ENCODE measurements at places on chromosomes 11 and 22. TPM values are rescaled to one million over a fixed set of nuclear protein-coding genes. Genes with fewer than 3 reads are reported as not detected.

DNA sequence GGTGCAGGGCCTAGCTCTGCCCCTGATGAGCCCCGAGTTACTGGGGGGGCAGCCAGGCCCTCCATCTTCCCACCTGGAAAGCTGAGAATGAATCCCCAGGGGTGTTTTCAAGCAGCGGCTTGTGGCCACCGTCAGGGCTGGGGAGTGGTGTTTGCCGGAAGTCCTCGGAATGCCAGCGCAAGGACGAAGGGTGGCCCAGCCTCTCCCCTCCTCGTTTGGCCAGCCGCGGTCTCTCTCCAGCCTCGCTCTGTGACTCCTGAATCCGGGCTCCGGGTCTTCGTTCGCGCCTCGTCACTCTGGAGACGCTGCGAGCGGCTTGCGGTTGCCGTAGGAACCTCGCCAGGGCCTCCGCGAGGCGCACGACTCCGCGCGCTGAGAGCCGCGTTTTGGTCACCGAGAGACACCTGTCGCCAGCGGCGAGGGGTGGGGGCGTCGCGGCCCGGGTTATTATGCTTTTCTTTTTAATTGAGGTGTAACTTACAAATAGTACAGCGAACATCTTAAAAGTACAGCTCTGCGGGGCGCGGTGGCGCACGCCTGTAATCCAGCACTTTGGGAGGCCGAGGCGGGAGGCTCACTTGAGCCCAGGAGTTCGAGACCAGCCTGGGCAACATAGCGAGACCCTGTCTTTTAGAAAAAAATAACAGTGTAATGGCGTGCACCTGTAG is 6.3 kb upstream of the KDELR3 start:
- DNase-seq = peak; percentile 9

- no peak for DNase-seq
Observed at GRCh38 chr11:7977232-7977917, 9.8 kb upstream of the EIF3F start.

DNA sequence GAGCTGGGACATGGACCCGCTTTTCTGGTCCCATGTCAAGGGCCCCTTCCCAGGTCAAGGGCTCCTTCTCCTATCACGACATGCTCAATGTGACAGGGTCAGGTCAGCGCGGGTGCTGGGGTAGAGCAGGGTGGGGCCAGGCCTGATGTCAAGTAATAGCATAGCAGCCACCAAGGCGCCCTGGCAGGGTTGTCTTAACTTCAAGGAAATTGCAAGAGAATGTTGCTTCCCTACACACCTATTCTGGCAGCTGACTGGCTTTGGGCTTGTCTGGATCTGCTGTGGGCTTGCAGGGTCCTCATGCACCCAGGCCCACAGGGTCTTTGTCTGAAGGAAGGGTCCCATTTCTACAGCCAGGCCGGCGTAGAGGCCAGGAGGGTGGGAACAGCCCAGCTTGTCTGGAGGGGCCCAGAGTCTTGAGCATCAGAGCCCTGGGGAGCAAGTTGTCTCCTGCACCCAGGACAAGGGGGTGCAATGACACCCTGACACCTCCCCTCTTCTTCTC is 71.4 kb downstream of the BUD13 start:
- no peak for DNase-seq

DNA sequence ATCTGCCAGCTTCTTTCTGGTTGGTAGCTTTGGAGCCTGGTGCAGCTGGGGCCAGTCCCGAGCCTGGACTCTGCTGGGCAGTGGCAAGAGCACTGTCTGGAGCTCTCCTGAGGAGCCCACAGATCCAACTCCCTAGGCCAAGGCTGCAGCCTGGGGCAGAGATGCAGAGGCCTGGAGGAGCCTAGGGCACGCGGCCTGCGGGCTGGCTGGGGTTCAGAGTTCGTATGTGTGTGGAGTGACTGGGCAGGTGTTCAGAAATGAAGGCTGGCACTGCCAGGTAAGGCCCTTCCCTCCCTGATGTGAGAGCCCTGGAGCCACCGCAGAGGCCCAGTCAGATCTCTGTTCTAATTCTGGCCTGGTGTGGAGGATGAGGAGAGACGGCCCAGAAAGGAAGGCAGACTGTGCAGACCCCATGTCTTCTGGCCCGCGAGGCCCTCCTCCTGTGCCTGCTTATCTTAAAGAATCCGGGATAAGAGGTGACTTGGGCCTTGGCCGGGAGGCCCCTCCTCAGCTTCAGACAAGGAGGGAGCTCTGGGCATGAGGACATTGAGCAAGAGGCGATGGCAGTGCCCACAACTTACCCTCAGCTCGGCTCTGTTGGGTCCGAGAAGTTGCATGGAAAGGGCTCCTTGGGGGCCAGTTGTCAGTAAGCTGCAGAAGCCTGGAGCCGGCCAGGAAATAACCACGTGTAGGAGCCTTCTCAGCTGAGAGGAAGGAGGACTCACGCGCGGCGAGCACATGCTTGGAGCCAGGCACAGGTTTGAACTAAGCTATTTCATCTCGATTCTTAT is 62.2 kb upstream of the B3GAT1 start:
- DNase-seq = no peak

GRCh38 chr11:12403122-12403996 is 26.0 kb downstream of the PARVA start:
- DNase-seq = no peak

GRCh38 chr22:30225220-30225927 is 21.2 kb downstream of the LIF start:
- no peak for DNase-seq

GRCh38 chr11:2269601-2270321 is 627 bp downstream of the ASCL2 start:
- DNase-seq = peak; percentile 45

GRCh38 chr11:44437122-44437521 is 127.2 kb upstream of the ALX4 start:
- no peak for DNase-seq

PRRG4 gene
- 0.03 TPM for total RNA-seq

CEND1 gene
- not detected for total RNA-seq

HIC2 gene
- 12.1 TPM for total RNA-seq

Measured in T-cell (primary cell).